ENCODE measurements at places on chromosomes 3 and 15.

DNA sequence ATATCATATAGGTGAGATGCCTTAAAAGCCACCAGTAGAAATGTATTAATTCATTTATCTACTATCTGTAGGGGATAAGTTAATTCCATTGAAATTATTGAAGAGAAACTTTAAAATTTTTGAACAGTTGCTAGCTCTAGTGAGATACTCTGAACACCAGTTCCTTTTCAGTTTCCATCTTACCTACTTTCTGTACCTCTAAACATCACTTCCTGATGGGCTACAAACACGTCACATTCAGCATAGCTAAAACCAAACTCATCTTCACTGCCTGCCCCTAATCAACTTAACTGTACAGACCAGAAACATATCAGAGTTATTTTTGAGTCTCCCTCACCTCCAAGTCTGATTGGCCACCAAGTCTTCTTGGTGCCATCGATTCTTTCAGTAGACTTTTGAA lies 88.9 kb downstream of the FEZF2 start:
- no peak for DNase-seq

GRCh38 chr3:46948830-46949671 lies 27.5 kb downstream of the CCDC12 start:
- DNase-seq, result no peak

- no peak for DNase-seq
Observed at GRCh38 chr15:48695088-48695826, 49.7 kb upstream of the FBN1 start.

DNA sequence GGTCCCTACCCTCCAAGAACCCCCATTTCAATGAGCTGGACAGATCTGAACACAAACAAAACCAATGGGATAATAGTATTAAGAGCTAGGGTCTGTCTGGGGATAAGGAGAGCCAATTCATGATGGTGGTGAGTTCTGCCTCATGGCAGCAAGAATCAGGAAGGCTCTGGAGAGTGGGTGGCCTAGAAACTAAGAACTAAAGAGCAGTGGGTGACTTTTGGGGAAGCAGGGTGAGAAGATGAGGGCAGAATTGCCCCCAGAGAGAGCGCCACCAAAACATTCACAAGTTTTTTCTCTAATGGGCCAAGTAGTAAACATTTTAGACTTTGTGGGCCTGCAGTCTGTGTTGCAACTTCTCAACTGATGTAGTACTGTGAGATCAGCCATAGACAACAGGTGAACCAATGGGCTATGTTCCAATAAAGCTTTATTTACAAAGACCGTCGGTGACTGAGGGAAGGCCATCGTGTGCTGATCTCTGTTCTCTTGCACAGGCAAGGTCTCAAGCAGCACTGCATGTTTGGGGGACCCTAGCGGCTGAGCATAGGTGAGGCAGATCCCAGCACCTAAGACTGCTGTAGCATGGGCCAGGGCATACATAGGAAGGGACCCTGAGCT lies 225.5 kb upstream of the ST8SIA2 start:
- no peak for DNase-seq

GRCh38 chr3:195583831-195584542 lies at the start of gene APOD:
Gene APOD (minus strand): TSS chr3:195583940. CDS start chr3:195579461, 4,479 bp downstream.
- no peak for DNase-seq
